Hematopoietic multipotent progenitor cell treated with erythropoietin and hydrocortisone succinate and interleukin-3 and kit ligand, for 15 days (in vitro differentiated cells): ENCODE measurements at places on chromosomes 12 and 14.

- no peak for DNase-seq
Observed at GRCh38 chr12:75101781-75102180, 107.9 kb downstream of the KCNC2 start.

DNA sequence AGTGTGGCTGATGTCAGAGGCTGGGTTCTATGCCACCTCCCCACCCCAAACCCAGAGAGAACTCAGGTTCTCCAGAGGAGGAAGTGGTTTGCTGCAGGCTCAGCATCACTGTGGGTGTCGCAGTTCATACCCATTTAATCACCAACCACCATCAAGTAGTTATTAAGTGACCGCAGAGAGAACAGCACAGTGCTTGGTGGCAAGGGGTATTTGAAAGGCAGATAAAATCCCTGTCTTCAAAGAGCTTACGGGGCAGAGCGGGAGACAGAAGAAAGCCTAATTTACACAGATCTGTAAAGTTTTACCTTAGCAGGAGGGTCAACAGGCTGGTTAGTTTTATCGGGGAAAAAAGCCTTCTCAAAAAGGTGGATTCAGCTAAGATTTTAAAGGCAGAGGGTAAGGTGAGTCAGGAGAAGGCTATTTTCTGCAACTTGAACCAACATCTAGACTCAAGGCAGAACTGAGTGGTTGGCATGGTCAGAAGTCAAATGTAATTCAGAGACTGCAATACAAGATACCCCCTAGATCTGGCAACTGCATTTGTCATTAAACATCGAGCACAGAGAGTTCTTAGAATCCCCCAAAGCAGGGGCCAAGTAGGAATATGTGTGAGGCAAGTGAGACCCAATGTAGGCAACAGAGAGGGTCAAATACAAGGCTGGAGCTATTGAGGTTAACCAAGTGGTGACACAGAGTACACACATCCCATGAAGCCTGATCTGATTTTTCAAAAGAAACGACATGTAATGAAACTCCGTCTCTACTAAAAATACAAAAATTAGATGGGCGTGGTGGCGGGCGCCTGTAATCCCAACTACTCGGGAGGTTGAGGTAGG lies 13.2 kb downstream of the PXN start:
- DNase-seq = no peak

DNA sequence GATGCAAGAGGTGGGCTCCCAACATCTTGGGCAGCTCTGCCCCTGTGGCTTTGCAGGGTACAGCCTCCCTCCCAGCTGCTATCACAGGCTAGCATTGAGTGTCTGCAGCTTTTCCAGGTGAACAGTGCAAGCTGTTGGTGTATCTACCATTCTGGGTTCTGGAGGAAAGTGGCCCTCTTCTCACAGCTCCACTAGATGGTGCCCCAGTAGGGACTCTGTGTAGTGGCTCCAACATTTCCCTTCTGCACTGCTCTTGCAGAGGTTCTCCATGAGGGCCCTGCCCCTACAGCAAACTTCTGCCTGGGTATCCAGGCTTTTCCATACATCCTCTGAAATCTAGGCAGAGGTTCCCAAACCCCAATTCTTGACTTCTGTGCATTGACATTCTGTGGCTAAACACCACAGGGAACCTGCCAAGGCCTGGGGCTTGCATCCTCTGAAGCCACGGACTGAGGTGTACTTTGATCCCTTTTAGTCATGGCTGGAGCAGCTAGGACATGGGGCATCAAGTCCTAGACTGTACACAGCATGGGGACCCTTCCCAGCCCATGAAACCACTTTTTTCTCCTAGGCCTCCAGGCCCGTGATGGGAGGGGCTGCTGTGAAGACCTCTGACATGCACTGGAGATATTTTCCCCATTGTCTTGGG lies 24.0 kb upstream of the SLC38A1 start:
- DNase-seq = no peak

GRCh38 chr12:52370926-52371608 lies 3.8 kb upstream of the KRT85 start:
- DNase-seq = no peak

- no peak for DNase-seq
Observed at GRCh38 chr12:107490010-107490409, 195.6 kb upstream of the PWP1 start.

GRCh38 chr12:114213055-114213581 lies 192.8 kb downstream of the TBX5 start:
- DNase-seq = no peak

- no peak for DNase-seq
Observed at GRCh38 chr12:12642916-12643315, 31.2 kb downstream of the CREBL2 start.

GRCh38 chr12:25845415-25845814 lies 113.1 kb upstream of the RASSF8 start:
- no peak for DNase-seq

GRCh38 chr12:87233671-87234070 lies 795.5 kb downstream of the C12orf50 start:
- no peak for DNase-seq

GRCh38 chr14:50675597-50675996 lies 7.5 kb upstream of the SAV1 start:
- no peak for DNase-seq

DNA sequence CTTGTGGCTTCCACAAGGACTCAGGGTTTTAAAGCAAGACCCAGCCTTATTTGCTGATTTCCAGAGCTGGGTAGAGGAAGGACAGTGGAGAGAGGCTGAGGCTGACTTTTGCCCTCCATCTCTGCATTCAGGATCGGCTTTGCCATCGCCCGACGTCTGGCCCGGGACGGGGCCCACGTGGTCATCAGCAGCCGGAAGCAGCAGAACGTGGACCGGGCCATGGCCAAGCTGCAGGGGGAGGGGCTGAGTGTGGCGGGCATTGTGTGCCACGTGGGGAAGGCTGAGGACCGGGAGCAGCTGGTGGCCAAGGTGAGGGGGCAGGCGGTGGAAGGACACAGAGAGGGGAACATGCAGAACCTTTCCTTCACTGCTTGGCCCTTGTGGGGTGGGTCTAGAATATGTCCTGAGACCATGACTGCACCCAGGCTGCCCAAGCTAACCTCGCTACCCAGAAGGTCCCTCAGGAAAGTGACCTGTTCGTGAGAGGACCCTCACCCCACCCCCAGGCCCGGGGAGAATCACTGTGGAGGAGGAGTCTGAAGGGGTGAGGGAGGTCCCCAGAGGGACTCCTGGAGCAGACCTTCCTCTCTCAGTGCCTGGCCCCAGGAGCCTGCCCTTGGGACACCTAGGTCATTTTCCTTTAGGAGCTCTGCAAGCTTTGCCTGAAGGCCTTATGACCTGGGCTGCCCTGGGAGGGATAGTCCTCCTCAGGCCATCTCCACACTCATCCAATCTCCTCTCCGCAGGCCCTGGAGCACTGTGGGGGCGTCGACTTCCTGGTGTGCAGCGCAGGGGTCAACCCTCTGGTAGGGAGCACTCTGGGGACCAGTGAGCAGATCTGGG lies 3.1 kb downstream of the DHRS2 start:
- no peak for DNase-seq

- no peak for DNase-seq
Observed at GRCh38 chr12:57539-57938, 9.0 kb upstream of the IQSEC3 start.

- no peak for DNase-seq
Observed at GRCh38 chr12:44525806-44526654, 350.1 kb downstream of the NELL2 start.

GRCh38 chr12:50991291-50991690 lies 34.9 kb downstream of the SLC11A2 start:
- DNase-seq = no peak

DNA sequence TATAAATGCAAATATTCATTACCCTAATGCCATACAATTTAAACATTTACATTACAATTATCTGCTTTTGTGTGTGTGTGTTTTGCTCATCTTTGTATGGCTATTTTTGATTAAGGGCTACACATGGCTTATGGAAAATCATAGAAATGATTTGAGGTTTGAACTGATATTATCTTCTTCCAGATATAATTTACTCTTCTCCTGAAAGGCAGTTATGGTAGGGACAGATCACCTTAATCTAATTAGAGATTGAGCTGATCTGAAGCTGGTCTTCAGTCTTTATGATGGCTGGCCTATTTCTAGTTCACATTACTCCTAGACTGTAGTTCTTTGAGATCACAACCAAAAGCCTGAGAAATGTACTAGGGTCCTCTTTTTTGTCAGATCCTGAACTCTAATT lies 15.6 kb downstream of the ABHD12B start:
- DNase-seq = no peak

- no peak for DNase-seq
Observed at GRCh38 chr12:91663310-91663709, 480.7 kb upstream of the DCN start.

- peak; percentile 23 for DNase-seq
Observed at GRCh38 chr12:575129-575502, 88.1 kb downstream of the NINJ2 start.

DNA sequence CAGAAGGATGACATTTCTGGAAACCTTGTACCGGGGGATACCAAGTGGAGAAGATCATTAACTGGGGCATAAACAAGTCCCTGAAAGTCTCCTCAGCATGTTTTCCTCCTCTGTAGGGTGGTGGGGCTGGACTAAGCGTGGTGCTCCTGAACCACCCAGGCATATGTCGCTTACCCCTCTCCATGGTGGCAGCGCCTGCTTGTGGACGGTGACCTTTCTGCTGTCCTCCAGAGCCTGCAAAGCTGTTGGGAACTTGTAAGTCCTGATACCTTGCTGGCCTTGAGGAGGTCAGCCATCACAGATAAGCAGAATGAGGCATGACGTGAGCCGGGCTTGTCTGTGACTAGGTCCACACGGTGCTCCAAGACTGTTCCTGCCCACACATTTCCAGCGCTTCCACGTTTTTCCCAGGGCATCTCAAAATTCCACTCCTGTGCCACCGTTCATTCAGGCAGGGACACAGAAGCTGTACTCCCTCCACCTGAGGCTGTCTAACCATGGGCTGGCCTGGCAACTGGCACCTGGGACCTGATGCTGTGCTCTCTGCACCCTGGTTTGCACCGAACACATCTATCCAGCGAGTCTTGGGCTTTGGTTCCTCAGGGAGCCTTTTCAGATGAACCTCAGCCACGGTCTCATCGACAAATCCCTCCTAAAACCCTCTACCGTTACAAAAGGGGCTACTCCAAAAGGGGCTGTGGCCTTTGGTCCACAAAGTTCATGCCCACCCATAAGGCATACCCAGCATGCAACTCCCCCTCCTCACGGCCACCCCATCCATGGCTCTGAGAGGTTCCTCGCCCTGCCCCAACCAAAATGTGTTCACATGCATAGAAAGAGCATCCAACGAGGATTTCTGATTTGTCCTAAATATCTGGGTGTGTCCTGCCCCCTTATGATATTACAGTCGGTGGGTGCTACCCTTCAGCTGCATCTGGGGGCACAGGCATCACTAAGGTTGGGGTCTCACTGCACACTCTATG lies 199.6 kb upstream of the DIO3 start:
- DNase-seq = no peak

DNA sequence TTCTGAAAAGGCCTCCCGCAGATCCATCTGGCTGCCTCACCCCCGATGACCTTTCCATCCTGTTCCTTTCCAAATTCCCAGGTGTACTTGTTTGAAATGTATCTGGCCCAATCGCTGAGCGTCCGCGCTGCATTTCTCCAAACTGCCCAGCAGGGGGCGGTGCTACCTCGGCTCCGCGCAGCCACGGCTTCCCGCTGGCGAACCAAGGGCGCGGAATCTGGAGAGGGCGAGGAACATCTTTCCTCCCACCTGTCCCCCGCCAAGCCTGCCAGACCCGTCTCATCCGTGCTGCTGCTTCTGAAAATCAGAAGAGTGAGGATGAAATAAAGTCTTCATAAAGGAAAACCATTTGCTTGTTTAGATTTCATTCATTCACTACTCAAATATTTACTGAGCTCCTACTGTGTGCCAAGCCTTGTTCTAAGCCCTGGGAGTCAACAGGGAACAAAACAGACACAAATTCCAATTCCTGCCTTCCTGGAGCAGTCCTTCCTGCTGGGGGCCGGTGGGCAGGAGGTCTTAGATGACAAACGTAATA lies 16.8 kb upstream of the MYL2 start:
- peak; percentile 49 for DNase-seq

GRCh38 chr12:124917841-124918621 lies 3.6 kb upstream of the UBC start:
- no peak for DNase-seq

GRCh38 chr12:76623931-76624330 lies 64.4 kb upstream of the OSBPL8 start:
- no peak for DNase-seq

- no peak for DNase-seq
Observed at GRCh38 chr12:124326104-124326503, 31.2 kb downstream of the RFLNA start.

DNA sequence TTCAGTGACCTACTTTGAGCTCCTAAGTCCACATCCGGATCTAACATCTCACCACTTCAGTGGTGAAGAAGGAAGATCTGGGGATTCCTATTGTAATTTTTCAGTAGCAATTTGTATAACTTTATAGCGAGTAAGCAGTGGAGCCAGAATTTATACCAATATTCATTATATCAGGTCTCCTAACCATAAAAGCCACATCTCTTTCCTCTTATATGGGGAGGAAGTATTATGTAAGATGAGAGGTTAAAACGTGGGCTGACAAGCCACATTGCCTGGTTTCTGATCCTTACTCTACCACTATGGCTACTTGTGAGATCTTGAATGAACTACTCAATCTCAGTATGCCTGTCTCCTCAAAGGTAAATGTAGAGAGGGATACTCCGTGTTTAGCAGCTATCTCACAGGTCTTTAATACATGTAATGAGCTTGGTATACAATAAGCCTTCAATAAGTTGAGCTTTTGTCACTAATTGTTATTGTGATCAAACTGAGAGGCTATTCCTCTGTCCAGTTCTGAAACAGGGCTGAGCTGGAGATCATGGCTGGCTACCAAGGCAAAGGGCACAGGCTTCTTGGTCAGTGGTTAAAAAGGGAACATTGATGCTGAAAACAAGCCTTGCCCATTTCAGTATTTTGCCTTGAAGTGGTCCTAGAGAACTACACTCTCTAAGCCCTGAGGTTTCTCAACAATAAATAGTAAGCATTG lies 3.3 kb upstream of the TMEM117 start:
- DNase-seq = no peak

GRCh38 chr14:56002342-56002741 lies 115.9 kb upstream of the PELI2 start:
- no peak for DNase-seq

DNA sequence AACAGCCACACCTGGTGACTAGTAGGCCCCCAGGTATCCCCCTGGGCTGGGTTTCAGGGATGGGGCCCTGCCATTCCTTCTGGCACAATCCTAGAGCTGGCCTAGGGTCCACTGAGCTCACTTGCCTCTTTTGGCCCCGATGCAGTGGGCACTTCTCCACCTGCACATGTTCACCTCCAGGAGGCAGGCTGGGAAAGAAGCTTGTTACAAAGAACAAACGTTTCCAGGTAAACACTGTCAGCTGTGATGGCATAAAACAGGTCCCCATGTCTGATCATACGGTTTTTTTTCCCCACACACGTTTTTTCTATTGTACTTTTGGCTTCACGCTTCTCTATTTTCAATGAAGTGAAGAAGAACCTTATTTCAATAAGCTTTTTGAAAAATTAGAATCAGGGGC lies 15.8 kb upstream of the HVCN1 start:
- no peak for DNase-seq
